Heart left ventricle (tissue), 16 donors: ENCODE measurements at places on chromosomes 6 and 20. TPM values are rescaled to one million over a fixed set of nuclear protein-coding genes. Genes with fewer than 3 reads are reported as not detected.

The IL20RA gene
- 6.9 TPM for total RNA-seq

The OR2J3 gene
- not detected for total RNA-seq

The SLC17A2 gene
- total RNA-seq, result not detected

The OPRM1 gene
- total RNA-seq, result not detected

The RIPPLY2 gene
- total RNA-seq, result not detected

The TCP11 gene
- not detected for total RNA-seq

The WASF1 gene
- 0.74 TPM for total RNA-seq

The MTFR2 gene
- total RNA-seq, result 0.30 TPM

The TEAD3 gene
- total RNA-seq, result 54.3 TPM

The CYP24A1 gene
- not detected for total RNA-seq

DNA sequence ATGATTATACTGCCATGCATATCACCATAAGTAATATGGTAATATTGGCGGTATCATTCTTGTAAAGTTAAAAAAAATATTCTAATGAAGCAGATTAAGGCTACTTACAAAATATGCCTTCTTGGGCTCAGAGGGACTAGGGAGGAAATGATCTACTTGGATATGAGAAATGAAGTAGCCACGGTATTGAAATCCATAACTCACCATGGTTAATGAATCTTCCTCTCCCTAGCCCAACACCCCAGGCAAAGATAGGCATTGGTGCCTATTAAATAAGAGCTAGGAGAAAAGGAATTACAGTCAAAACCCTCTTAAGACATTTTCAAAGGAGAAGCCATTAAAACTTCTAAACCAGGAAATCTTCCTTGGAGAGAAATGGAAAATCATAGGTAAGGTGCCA is 280.5 kb downstream of the TFAP2B start:
- no peak for DNase-seq

DNA sequence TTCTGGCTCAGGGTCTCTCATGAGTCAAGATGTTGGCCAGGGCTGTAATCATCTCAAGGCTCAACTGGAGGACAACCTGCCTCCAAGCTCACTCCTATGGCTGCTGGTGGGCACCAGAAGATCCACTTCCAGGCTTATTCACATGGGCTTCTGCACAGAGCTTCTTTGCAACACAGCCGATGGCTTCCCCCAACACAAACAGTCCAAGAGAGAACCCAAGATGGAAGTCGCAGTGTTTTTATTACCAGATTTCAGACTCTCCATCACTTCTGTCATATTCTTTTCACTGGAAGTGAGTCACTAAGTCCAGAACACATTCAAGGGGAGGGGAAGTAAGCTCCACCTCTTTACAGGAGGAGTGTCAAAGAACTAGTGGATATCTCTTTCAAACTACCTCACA is 75.5 kb downstream of the CD164 start:
- DNase-seq, result no peak

DNA sequence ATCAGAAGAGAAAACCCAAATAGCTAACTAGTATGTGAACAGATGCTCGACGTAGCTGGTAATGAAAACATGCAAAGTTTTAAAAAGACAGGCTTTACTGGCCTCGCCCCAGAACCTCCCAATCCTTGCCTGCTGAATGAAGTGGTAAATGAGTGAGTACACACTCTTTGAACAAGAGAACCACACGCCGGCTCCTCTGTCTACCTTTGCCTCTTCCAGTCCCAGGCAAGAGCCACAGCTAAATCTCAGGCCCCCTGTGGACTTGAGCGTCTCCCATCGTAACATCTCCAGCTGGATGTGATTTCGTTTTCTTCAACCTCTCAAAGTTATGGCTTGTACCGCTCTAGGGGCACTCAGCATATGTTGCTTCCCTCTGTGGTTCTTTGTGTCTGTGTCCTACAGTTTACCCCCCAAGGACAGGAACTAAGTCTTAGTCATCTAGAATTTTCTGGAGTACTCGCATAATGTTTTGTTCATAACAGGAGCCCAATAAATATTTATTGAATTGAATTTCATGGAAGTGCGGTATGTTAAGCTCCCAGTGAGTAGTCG is 153.2 kb upstream of the TAB2 start:
- DNase-seq, result no peak

GRCh38 chr20:43658069-43658722 is 8.7 kb upstream of the MYBL2 start:
- DNase-seq, result no peak

GRCh38 chr20:37463726-37464494 is 57.1 kb upstream of the NNAT start:
- DNase-seq, result no peak

DNA sequence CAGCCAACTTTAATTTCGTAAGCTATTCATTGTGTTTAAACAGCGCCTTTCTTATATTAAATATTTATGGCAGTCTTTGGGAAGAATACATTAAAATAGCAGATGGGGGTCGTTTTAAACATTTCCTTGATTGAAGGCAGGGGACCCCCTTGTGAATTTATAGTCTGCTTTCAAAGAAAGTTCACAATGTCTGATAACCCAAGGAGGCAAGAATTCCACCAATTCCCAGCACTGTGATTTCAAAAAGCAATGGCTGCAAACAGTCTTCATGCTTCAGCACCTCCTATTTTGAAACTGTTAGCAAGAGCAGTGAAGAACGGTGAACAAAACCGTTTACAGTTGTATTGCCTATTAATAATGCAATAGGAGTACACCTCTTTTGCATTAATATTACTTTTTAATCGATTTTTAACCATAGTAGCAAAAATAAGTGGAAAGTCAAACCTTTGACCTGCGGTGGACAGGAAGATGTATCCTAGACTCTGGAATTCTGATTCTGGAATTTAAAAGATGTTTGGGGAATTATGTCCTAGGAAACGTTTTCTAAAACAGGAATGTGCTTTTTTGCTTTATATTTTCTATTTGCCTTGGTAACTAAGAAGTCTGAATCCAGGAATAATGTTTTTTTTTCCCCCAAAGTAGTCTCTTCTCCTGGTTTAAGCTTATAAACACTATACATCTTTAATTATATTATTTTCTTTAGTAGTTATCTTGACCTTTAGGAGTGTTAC is 393.0 kb downstream of the CDKAL1 start:
- DNase-seq, result no peak

GRCh38 chr6:149320796-149321195 is 3.3 kb downstream of the TAB2 start:
- DNase-seq, result no peak

- no peak for DNase-seq
Observed at GRCh38 chr6:117440706-117441525, 15.2 kb upstream of the ROS1 start.

GRCh38 chr6:13068586-13069210 is 259.6 kb downstream of the TBC1D7 start:
- no peak for DNase-seq

- DNase-seq, result no peak
Observed at GRCh38 chr6:137434640-137435039, 59.6 kb downstream of the OLIG3 start.

DNA sequence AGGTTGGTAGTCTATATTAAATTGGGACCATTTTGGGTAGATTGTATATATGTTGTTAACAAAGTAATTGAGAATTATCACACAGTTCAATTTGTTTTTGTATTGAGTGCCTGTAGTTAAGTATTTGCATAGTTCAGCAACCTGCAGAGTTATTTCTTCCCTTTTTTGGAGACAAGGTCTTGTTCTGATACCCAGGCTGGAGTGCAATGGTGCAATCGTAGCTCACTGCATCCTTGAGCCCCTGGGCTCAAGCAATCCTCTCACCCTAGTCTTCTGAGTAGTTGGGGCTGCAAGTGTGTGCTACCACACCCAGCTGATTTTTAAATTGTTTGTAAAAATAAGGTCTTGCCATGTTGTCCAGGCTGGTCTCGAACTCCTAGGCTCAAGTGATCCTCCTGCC is 250.5 kb downstream of the UTRN start:
- DNase-seq, result no peak

DNA sequence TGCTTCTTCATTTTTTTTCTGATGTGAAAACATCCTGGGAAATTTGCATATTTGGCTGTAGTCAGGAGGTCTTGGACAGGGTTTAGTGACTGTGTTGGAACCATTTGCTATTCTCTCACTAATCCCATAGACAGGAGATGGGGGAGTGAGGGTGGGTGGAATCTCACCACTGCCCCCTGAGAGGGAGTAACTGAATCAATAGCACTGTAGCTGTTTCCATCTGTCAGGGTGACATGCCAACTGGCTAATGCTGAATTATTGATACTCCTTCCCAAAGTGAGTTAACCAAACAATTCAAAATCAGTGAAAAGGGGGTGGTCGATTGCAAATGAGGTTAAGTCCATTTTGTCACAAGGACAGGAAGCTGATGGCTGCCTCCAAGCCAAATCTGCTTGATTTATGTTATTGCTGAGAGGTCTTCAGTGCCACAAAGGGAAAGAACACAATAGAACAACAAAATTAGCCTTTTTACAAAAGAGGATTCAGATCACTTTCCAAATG is 55.1 kb upstream of the B3GAT2 start:
- no peak for DNase-seq

DNA sequence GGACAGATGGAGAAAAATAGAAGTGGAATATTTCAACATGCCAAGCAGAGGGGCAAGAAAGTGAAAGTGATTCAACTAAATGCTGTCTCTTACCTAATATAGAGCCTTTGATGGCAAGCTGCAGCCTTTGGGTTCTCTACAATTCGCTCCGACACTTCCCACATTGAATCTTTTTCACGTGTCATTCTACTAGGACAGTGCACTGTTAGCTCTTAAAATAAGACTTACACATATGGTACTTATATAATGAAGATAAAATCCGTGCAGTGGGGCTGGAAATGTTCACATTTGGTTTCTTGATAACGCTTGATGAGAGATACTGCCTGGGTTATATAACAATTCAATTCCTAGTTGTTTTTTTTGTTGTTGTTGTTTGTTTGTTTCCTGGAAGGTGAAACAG is 502.4 kb downstream of the LMBRD1 start:
- no peak for DNase-seq

GRCh38 chr20:2793471-2793870 is 7.0 kb downstream of the CPXM1 start:
- DNase-seq, result no peak

DNA sequence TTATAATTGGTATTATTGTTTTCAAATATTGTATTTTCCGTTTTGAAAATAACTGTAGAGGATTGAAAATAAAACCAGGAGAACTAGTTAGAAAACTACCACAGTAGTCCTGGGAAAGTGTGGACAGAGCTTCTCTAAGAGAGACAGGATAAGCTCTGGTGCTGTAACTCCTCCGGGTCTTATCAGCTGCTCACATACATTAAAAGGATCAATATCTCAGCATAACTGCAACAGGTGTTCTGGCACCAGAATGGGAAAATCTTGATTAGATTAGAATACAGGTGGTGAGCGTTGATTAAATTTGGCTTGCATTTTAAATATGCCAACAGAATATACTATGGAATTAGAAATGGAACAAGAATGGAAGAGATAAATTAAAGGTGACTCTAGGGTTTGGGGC is 1138.9 kb upstream of the ADGRB3 start:
- no peak for DNase-seq

- DNase-seq, result no peak
Observed at GRCh38 chr6:154001494-154002285, 37.4 kb upstream of the OPRM1 start.

GRCh38 chr20:47701612-47702011 is 83.7 kb downstream of the SULF2 start:
- DNase-seq, result no peak

- DNase-seq, result no peak
Observed at GRCh38 chr6:29769336-29769735, 46.1 kb downstream of the HLA-F start.

DNA sequence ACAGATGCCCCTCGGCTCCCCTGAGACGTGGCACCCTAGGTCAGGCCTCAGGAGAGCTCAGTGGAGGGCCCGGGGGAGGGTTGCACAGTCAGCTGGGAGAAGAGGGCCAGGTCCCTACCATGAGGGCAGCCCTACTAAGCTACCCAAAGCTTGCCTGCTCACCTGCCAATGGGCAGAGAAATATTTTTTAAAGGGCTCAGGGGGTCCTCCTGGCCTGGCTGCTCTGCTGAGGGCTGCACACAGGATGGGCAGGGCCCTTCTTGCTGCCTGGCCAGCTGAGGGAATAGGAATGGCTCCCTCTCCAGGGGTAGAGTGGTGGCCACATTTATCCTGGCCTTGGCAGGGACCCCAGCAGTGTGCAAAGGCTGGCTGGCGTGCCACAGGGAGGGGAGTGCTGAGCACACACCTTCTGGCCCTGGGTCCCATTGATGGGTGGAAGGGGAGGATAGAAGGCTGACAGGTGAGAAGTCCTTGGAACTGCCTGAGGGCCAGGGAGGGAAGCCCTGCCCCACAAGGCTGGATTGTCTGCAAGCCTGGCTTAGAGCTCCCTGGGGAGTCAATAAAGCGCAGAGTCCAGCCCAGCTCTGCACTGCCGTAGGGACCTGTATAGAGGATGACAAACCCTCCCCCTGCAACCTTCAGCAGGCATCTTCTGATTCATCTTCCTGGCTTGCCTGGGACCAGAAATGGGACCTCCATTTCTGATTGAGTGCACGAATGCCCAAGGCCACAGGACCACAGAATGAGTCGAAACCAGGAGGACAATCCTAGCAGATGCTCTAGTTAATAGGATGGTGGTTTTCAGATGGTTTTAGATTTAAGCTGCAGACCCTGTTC is 62.1 kb downstream of the NOL4L start:
- DNase-seq, result no peak

DNA sequence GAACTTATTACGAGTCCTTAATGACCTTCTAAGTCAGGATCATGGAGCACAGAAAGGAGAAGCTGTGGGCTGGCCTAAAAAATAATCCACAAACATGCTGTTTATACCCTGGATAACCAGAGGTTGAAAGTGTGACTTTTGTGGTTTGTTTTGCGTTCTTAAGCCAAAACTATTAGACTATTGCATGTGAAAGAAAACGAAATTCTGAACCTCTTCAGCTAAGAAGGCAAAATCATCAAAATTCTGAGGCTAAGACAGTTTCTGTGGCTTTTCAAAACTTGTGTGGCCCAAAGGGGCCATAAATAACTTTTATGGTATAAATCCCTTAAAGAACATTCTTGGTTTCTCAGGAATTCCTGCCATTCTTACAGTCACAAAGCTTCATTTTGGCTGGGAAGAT is 251.0 kb downstream of the UST start:
- no peak for DNase-seq

DNA sequence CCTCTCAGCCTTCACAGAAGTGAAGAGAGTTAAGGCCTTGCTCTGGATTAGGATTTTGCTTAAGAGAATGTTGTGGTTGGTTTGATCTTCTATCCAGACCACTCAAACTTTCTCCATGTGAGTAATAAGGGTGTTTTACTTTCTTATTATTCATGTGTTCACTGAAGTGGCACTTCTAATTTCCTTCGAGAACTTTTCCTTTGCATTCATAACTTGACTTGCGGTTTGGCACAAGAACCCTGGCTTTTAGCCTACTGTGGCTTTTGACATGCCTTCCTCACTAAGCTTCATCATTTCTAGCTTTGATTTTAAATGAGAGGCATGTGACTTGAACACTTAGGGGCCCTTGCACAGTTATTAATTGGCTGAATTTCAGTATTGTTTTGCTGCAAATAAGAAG is 166.1 kb upstream of the OPRM1 start:
- no peak for DNase-seq

GRCh38 chr6:26305641-26305969 is 59.4 kb upstream of the BTN3A2 start:
- DNase-seq, result no peak

GRCh38 chr20:24977336-24977735 is 15.2 kb downstream of the APMAP start:
- no peak for DNase-seq

GRCh38 chr20:62605236-62605943 is 36.9 kb upstream of the SLCO4A1 start:
- DNase-seq, result peak; percentile 18

- DNase-seq, result no peak
Observed at GRCh38 chr6:36625158-36625919, 31.2 kb downstream of the SRSF3 start.
